ENCODE measurements at places on chromosomes 7 and 10.

DNA sequence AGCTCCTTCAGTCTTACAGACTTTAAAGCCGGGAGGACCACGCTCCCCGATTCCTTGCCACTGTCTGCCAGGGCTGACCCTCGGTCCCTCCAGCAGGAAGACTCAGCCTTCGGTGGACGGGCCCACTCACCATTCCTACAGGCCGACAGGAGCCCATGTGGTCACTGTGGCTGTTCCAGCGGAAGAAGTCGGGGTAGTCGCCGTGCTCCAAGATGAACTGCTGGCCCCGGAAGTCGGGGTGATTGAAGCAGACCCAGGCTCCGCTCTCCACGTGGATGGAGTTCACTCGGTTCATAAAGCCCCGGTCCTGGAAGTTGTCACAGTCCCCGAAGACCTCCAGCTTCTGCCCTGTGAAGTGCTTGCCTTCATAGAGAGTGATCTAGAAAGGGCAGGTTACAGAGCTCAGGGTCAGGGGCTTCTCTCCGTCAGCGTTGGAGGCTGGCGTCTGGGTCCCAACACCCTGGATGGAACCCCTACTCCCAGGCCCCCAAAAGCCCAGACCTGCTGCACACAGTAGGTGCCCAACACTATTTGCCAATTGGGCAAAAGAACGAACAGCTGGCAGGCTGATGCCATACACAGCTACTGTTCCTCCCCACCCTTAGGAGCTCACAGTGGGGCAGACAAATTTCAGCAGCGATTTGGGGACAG lies 1.9 kb downstream of the CRYGN start:
- DNase-seq: no peak

DNA sequence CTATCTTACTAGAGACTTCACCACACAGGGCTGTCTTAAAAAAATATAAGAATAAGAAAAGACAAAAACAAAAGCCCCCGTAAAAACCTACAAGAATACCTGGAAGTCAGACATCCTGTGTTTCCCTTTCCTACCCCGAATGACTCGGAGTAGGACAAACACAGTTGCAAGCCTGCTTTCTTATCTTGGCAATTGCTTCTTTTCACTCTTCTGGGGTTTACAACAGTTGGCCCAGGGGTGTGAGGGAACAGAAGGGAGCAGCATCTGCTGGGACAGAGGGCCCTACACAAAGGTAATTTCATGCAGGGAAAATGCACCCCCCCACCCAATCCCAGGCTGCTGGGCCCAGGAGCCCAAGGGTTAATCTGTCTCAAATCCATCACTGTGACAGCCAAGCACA lies 220.6 kb downstream of the ARHGAP12 start:
- no peak for DNase-seq

DNA sequence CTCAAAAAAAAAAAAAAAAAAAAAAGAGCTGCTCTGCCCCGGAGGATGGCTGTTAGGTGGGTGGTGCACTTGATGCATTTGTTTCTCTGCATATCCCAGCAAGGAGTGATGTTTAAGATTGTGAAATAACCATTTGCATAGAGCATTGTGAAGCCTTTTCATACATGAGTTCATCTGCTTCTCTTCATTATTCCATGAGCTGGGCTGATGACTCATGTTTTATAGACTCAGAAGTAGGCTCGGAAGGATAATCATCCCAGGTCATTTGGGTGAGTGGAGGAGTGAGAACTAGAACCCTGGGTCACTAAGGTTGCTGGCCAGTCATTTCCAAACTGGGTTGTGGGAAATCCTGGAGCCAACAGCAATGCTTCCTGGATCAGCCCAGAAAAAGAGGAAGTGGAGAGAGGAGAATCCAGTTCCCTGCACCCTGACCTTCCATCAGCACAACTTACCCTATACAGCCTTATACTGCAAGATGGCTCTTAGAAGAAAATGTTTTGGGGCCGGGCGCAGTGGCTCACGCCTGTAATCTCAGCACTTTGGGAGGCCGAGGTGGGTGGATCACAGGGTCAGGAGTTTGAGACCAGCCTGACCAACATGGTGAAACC lies 45.3 kb downstream of the TACC2 start:
- no peak for DNase-seq

DNA sequence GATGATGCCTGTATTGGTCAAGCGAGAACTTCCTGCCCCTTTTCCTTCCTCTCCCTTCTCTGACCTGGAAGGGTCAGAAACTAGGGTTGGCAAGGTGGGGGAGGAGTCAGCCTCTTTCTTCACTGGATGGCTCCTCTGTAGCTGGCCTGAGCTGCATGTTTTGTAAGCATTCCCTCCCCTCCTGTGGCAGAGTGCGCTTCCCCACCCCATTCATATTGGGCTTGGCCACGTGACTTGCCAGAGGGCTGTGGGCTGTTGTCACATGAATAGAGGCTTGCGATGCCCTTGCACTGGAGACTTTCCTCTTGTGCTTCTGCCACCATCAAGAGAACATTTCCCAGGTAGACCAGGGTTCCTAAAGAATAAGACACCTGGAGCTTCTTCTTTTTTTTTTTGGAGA lies 111.3 kb upstream of the PODXL start:
- DNase-seq: no peak

DNA sequence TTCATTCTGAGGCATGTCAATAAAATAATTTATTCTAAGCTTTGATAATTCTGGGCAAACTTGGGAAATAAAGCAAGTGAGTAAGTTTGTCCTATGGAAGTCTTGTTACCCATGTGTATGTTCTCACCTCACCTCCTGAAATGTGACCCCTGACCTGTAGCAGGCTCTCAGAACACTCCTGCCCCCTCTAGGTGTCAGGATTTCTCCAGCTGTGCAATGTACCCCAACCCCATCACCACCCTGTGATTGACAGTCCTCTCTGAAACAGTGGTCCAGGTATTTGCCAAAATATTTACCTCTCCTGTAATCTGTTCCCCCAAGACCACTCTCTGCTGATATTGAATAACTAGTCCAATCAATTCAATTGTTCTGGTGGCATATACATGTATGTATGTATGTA lies 122.6 kb upstream of the PTER start:
- peak; percentile 29 for DNase-seq

Data from Caco-2 (cell line).